ENCODE measurements at places on chromosomes 2 and 18.

DNA sequence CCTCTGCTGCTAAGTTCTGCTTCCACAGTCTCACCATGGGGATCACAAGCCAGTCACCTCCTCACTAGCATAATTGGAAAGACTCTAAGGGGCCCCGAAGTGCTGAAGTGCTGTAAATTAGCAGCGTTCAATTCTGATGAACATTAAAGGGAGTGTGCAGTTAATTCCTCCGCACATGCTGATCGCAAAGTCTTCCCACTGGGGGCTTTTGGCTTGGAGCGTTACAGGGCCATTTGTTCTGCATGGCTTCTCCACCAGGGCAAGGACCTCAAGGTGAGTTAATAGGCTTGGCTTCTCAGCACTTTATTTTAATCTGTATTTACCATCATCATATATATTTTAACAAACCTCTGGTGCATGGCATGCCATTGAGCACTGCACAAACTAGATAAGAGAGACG, 216.3 kb upstream of the PARD3B start:
- DNase-seq: no peak

- DNase-seq: peak; percentile 75
Measured at GRCh38 chr2:218962859-218963492, 3.5 kb downstream of the CDK5R2 start.

- peak; percentile 53 for DNase-seq
Measured at GRCh38 chr2:101310834-101311695, 2.6 kb upstream of the RNF149 start.

- no peak for DNase-seq
Measured at GRCh38 chr18:63141778-63142176, 177.8 kb downstream of the BCL2 start.

GRCh38 chr2:232126301-232127099, 165.0 kb downstream of the DIS3L2 start:
- no peak for DNase-seq

DNA sequence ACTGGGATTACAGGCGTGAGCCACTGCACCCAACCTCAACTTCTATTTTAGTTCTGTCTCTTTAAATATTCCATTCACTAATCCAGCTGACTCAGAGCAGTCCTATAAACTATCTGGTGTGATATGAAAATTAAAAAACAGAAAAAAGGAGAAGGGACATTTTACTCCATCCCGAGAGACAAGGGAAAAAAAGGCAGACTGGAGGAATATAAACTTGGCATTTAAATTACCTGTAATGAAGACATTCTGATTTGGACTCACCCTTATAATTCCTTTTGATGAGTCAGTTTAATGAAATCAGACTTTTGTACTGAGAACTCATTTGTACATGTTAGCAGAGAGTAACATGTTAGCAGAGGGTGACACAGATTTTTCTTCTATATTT, 74.8 kb upstream of the RIOK3 start:
- no peak for DNase-seq

Measured in body of pancreas (tissue), 4 donors.